Inflammatory macrophage (primary cell): ENCODE measurements at places on chromosomes 6 and 20.

DNA sequence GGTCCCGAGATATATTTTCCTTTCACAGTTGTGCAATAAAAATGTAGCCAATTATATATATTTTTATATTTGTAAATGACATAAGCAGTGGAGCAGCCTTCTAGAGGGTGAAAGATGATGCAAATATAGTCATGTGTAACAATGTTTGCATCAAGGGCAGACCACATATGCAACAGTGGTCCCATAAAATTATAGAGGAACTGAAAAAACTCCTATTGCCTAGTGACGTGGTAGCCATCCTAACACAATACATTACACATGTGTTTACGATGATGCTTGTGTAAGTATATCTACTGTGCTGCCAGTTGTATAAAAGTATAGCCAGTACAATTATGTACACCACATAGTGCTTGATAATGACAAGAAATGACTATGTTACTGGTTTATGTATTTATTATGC, 162.8 kb downstream of the ZFAND3 start:
- DNase-seq: peak; percentile 75

GRCh38 chr20:52410182-52410647, 218.6 kb upstream of the ZFP64 start:
- DNase-seq: peak; percentile 70

- DNase-seq: peak; percentile 71
Observed at GRCh38 chr20:58847463-58847862, 3.2 kb downstream of the GNAS-AS1 start.

GRCh38 chr6:3438190-3439167, 18.4 kb downstream of the SLC22A23 start:
- no peak for DNase-seq

DNA sequence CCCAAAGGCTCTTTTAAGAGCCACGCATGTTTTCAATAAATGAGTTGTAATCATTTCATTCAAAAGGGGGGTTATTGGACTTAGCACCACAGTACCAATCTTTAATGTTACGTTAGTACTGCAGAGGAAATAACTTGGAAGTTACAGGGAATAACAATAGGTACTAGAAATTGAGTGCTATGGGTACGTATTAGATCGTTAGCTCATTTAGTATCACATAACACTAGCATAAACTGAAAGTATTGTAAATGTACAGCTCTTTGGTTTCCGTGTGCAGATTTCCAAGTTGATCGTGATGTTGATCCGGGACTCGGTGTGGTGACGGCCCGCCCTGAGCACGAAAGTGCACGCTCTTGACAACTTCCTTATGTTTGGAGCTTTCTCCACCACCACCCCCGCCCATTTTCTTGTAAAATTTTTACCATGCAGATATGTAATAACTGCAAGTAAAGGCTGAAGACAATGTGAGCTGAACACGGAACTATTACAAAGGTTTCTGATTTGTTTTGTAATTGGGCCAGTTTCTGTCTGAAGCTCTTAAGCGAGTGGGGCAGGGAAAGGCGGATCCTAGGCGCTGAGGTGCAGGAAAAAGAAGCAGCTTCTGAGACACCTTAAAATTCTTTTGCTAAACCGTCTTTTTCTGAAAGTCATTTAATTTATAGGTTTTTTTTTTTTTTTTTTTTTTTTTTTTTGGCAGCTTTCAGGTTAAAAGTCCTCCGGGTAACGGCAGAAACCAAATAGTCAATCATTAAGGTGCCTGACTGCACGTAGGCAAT, 71.5 kb downstream of the HFE start:
- peak; percentile 94 for DNase-seq

- DNase-seq: no peak
Observed at GRCh38 chr6:147564556-147564955, 56.1 kb downstream of the SAMD5 start.

DNA sequence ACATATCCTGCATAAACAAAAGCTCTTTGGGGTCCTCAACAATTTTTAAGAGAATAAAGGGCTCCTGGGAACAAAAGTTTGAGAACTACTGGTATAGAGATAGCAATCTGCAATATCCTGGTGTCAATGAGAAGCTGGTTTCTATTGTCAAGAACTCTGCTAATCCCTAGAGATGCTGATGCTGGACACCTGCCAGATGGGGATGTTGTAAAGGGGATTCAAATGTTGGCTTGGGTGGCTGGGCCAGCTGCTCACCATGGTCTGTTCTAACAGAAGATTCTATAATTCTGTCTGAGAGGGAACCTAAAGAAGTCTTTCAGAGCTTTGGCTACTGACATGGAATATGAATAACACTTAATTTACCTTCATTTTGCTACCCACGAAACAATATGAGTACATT, 137.8 kb downstream of the BTBD9 start:
- no peak for DNase-seq

GRCh38 chr20:56711018-56711417, 81.9 kb downstream of the TFAP2C start:
- DNase-seq: no peak

DNA sequence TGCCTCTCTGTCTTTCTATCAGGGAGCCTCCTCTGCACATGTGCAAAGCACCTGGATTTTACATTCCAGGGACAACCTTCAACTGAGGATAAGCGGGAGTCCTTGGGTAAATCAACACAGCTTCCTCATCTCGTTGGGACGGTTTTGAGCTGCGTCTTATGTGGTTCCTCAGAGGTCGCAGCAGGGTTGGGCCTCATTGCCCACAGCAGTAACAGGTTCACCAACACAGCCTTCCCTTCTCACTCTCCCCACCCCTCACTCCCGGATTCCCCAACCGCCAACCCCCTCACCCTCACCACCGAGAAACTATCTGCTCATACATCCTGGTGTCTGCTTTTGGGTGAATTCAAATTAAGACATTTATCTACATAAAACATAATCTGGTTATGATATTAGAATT, 155.8 kb upstream of the GGTLC1 start:
- DNase-seq: no peak

DNA sequence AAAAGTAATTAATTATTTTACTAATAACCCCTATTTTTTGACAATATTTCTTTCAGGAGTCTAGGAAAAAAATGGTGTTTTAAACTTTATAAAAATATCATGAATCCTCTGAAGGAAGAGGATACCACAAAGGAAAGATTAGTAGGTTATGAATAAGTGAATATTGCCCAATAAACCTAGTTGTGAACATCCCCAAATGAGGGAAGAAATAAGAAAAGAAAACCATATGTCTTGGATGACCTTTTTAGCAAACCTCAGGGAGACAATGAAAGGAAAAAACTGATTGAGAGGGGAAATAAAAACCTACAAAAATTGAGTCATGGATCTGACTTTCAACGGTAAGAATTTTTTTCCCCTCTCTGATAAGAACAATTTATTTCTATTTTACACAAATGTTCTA, 34.4 kb downstream of the TENT5A start:
- DNase-seq: no peak

GRCh38 chr6:33384581-33385020, 7.0 kb upstream of the KIFC1 start:
- no peak for DNase-seq

- DNase-seq: no peak
Observed at GRCh38 chr6:41726876-41727275, 8.5 kb downstream of the TFEB start.

- no peak for DNase-seq
Observed at GRCh38 chr6:65706436-65706835, 590 bp downstream of the EYS start.

GRCh38 chr6:136609873-136610706, 59.9 kb upstream of the MAP7 start:
- peak; percentile 92 for DNase-seq

DNA sequence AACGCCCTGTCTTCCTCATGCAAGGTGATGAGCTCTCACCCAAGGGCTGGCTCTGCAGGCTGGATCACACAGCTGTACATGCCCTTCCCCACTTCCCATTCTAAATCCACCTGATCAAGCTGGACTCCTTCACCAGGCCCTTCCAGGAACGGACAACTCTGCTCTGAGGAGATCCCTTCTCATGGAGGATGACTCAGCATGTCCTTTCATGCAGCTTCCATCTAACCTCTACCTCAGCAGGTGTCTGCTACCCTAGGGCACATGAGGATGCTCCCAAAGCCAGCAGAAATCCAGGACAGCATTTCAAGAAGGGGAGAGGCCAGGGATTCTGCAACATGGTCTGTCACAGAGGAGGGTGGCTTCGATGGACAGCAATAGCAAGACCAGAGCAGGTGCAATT, 61.2 kb downstream of the PCSK2 start:
- no peak for DNase-seq

GRCh38 chr6:6875818-6876470, 231.8 kb upstream of the RREB1 start:
- DNase-seq: peak; percentile 88

DNA sequence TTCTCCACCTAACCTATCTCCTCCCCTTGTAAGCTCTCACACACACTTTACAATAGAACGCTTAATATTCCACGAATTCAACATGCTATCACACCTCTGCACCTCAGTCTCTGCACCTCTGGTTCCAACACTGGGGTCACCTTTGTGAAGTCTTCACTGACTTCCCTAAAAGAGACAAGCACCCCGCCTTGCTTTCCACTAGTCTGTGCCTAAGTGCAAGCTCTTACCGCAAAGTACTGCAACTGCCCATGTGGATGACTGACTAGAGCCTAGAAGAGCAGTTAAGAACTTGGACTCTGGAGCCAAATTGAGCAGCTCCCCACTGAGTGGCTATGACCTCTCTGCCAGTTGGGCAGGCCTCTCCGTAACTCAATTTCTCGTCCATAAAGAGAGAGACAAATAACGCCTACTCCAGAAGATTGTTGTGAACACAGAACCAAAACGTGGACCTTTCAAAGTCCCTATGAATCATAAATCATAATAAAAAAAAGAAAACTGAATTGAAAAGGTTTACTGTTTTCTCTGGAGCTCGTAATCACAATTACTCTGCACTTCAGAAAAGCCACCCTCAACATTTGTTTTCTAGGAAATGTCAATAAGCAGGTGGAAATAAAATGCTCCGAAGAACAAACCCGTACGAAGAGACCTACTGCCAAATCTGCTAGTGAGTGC, 1.2 kb downstream of the IFNGR1 start:
- DNase-seq: peak; percentile 86

DNA sequence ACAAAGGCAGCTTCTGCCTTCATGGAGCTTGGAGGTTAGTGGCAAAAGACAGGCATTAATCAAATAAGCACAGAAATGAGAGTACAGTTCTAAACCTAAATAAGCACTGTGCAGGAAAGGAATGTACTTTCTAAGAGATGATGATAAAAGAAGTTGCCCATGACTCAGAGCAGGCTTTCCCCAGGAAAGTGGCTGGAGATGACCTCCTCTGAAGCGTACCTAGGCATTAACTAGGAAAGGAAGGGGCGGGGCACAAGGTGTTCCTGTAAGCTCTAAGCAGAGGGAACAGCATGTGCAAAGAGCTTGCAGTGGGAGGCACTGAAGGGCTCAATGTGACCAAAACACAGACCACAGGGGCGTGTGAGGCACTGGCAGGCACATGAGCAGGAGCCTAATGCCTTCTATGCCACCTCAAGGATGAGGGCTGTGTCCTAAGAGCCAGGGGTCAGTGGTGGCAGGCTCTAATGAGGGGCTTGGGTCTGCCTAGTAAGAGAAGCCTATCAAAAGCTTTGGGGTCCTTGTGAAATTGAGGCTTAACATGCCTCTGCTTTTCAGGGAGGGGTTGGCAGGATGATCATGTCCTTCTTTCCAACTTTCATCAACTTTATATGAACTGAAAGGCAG, 4.9 kb downstream of the SSTR4 start:
- DNase-seq: no peak

DNA sequence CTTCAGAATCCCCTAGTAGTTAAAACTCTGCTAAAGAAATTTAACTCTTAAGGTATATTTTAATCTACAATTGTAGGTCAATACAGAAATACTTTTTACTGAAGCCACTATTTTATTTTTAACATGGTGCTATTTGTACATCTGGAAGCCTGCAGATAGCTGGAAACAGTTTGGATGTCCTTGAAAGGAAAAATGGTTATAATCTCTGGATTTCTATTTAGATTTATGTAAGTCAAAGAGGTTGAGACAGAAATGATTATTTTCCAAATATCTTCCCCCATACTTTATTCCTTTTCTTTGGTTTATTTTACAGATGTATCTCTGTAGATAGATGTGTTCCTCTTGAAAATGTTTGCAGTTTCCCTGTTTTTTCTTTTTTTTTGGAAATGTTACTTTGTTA, 1002.2 kb downstream of the KIF16B start:
- DNase-seq: no peak

DNA sequence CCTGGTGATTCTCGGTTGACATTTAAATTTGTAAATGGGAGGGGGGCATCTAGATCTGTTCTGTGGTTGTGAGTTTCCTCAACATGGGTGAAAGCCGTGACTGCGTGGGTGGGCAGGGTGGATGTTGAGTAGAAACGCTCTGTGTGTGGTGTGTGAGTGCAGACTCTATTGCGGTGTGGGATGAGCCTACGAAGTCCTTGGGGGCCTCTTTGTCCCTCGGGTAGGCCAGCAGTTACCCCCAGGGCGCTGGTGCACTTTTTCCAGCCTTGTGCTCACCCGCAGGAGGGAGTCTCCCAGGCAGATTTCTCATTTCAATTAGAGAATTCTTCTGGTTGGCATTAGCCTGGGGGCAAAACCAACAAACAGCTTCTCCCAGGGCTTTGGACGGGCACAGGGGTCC, 10.6 kb downstream of the TOX2 start:
- DNase-seq: no peak

- DNase-seq: no peak
Observed at GRCh38 chr6:96947055-96947454, 22.5 kb downstream of the KLHL32 start.

DNA sequence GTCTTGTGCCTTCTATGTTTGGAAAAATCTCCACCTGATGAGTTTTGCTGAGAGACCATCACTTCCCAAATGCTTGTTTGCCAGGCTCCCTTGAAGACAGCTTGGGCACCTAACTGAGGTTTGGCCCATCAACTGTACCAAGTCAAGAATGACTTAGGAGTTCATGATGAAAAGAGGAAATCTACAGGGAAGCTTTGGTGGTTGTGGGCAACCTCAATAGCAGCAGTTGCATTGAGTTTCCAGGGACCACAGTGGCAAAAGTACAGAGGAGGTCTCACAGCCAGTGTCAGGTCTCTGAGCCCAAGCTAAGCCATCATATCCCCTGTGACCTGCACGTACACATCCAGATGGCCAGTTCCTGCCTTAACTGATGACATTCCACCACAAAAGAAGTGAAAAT, 49.7 kb upstream of the PHACTR1 start:
- DNase-seq: no peak

- DNase-seq: peak; percentile 48
Observed at GRCh38 chr6:142886431-142887170, 58.4 kb downstream of the HIVEP2 start.

GRCh38 chr6:39831701-39832100, 39.5 kb downstream of the DAAM2 start:
- no peak for DNase-seq
